ENCODE measurements at places on chromosomes 11 and 22.

GRCh38 chr11:70315716-70316115 is 45.2 kb downstream of the PPFIA1 start:
- no peak for DNase-seq

- no peak for DNase-seq
Observed at GRCh38 chr11:126354631-126355323, 709 bp upstream of the ST3GAL4 start.

DNA sequence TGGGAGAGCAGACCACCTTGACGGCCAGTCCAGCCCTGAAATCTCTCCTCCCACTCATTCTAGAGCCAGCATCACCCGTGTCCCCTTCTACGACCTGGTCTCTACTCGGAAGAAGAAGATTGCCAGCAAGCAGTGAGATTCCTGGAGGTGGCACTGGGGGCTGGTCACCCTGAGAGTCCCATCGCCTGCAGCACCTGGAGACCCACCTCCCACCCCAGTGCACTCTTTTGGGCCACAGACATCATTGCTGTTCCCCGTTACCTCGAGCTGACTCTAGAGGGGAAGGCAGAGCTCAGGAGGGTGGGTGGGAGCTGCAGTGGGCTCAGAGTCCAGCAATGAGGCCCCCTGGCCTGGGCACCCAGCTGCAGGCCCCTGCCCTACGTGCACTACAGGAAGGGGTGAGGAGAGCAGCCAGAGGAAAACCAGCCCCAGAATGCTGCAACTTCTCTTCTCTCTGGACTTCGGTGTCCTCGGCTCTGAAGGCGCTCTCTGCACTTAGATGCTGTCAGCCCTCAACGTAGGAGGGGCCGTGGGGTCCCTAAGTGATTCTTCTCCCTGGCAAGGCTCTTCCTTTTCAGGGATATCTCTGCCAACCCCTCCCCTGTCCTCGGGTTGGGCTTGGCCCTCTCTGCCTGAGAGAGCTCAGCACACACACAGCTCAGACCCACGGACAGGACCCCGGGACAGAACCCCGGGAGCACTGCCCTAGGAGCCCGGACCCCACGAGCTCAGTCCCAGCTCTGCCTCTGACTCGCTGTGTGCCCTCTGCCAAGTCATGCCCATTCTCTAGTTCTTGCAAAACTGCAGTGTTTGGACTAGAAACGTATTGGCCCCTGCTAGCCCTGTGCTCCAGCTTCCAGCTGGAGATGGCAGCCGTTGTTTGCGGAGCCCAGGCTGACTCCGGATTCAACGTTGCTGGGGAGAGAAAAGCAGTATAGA is 31.3 kb downstream of the CYTH4 start:
- DNase-seq = no peak

GRCh38 chr11:58813693-58814092 is 30.8 kb downstream of the GLYATL2 start:
- DNase-seq = no peak

- DNase-seq = no peak
Observed at GRCh38 chr22:43488031-43488866, 76.4 kb downstream of the MPPED1 start.

- DNase-seq = no peak
Observed at GRCh38 chr11:112529071-112529470, 268.4 kb upstream of the PLET1 start.

- DNase-seq = no peak
Observed at GRCh38 chr22:26890870-26891269, 233.5 kb downstream of the MIAT start.

DNA sequence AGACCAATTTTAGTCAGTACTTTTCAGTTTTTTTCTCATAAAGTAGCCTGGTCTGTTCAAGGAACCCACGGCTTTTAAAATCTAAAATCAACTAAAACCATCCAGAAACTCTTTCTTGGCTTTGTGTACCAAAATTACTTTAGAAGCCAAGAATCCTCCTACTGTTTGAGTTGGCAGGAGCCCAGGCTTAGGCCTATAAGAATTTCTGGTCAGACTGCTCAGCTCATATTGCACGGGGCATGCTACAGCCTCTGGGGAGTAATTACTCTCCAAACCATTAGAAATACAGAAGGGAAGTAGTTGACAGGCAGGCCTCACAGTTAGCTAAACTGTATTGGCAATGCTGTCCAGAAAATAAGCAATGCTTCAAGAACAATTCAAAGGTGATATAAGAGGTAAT is 1862.9 kb upstream of the RAG2 start:
- peak; percentile 94 for DNase-seq

GRCh38 chr11:131737357-131737756 is 366.9 kb downstream of the NTM start:
- DNase-seq = no peak

DNA sequence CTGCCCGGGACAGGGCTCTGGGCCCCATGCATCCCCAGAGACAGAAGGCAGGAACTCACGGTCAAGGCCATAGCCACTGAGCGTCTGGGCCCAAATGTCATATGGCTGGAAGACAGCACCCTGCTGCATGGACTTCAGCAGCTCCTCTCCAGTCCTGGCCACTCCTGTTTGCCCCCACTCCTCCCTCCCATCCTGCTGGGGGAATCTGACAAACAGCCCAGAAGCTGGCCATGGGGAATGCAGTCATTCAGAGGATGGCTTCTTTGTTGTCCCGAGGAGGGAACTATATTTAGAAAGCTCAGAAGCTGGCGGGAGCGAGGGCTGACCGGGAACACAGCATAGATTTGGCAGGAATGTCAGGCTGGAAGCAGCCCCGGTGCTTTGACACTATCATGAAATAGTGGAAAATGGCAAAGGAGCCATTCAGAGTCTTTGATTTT is 35.0 kb downstream of the DKK3 start:
- DNase-seq = no peak

GRCh38 chr11:126345283-126345682 is 10.2 kb upstream of the ST3GAL4 start:
- DNase-seq = no peak
